ENCODE measurements at places on chromosomes 6 and 20.

DNA sequence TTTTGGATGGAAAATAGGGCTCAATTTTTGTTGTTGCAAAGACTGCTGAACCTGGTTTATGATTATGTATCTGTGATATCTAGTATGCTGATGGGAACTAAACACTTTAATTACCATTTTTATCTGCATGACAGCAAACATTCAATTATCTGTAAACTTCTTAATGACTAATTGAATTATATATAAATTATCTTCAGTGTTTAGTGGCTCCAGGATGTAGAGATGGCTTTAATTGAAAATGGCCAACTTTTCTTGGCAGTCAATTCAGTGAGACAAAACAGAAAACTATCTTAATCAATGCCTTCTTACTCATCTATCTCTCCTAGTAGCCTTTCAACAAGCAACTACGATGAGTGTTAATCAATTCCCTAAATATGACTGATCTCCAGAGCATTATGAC, 591.3 kb downstream of the HACE1 start:
- DNase-seq, result no peak

GRCh38 chr6:83867527-83868161, 8.2 kb downstream of the CYB5R4 start:
- no peak for DNase-seq

DNA sequence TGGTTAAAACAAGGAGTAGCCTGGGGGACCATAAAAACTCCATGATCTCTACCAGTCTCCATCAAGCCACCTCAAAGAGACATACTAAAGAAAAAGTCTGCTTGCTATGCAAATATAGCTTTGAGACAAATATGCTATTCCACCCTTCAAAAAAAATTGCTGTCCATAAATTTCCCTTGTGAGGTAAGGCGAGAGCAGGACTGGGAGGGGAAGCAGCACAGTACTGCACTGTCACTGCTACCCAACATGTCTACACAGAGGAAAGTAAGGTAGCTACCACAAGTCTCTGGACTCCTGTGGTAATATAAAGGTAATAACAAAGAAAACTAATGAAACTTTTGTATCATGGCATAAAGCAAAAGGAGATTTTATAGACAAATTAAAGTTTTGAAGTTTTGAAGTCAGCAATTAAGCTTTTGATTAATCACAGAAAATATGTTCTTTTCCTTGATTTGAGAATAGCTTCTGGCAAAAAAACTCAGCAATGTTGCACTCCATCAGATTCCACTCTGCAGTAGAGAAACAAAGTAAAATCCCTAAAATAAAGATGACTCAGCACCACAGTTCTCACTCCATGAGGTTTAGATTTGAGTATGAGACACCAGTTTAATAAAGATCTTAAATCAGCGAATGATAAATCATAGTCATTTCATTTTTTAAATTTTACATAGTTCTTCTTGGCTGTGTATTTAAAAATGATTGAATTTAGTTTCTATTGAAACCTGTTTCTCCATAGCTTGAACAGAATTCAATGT, 602.4 kb downstream of the COL12A1 start:
- no peak for DNase-seq

DNA sequence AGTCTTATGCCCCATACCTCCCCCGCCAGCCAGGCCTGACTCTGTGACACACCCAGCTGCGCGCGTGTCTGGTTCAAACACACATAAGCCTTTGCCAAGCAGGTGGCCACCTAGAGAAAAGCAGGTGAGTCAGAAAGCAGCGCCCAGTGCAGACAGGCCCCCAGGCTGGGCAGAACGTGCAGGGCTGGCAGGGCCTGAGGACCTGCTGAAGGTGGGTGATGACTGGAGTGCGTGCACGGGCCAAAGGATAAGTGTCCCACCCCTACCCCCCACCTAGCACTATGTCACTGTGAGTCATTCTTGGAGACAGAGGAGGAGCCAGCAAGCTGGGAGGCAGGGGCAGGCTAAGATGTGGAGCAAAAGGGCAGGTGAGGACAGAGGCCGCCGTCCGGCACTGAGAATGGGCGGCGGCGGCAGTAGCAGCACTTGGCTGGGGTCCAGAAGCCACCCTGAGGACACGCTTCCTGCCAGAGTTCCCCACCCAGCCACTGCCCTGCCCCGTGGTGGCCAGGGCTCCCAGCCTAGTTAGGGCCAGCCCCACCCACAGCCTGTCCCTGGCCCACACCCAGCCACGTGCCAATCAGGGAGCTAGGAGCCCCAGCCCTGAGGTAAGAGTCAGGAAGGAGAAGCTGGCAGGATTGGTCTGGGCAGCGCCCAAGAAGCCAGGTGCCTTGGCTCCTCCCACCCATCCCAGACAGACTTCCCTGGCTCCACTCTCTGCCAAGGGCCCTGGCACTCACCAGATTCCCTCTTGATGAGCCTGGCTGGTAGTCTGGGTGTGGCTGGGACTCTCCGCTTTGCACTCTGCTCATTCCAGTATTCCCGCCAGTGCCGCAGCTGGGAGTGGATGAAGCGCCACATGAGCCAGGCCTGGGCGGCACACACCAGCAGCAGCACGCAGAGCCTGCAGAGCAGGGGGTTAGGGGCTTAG, 72.7 kb downstream of the TRAM2 start:
- DNase-seq, result no peak

DNA sequence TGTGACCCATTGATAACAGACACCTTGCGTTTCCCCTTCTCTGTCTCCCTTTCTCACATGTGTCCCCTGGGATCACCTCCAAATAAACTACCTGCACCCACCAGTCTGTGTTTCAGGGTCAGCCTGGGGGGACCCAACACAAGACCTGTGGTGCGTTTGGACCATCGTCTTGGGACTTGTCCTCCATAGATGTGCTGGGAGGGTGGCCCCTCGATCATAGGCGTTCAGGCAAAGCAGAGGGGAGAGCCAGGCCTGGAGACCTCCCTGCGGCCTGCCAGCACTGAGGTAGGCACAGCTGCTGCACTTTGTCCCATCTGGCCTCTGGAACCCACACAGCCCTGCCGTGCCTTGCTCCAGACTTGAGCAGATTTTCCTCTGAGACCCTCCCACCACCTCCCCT, 18.1 kb downstream of the CST9 start:
- no peak for DNase-seq

DNA sequence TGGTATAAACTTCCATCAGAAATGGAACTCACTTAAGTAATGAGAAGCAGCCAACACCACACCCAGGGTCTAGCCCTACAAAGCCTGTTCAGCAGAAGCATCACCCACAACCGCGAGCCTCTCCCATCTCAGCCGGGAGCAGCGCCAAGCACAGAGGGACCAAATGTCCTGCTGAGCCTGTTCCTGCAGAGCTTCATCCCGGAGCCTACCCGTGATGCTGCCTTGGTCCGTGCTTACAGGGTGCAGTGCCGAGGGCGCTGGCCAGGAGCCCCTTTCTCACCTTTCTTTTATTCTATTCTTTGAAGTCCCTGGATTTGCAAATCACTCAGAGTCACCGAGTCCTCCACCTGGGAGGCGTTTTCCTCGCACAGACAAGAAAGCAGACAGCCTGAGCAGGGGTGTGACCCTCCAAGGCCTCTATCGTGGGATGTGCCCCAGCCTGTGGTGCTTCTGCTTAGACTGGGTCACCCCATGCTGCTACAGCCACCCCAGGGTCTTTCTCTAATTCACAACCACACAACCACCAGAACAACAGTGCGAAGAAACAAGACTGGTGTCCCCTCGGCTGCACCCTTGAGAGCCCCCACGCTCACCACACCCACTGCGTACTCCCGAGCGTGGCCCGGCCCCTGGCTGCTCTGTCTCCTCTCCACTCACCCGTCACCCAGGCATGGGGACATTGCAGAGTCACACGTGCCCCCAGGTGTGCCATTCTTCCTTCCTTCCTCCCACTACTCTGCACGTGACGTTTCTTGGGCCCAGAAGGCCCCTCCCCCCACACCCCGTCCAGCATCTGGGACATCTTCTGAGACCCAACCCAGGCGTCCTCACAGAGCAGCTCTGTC, 92.2 kb upstream of the MPC1 start:
- DNase-seq, result no peak

- DNase-seq, result no peak
Observed at GRCh38 chr20:20277894-20278335, 90.0 kb upstream of the INSM1 start.

DNA sequence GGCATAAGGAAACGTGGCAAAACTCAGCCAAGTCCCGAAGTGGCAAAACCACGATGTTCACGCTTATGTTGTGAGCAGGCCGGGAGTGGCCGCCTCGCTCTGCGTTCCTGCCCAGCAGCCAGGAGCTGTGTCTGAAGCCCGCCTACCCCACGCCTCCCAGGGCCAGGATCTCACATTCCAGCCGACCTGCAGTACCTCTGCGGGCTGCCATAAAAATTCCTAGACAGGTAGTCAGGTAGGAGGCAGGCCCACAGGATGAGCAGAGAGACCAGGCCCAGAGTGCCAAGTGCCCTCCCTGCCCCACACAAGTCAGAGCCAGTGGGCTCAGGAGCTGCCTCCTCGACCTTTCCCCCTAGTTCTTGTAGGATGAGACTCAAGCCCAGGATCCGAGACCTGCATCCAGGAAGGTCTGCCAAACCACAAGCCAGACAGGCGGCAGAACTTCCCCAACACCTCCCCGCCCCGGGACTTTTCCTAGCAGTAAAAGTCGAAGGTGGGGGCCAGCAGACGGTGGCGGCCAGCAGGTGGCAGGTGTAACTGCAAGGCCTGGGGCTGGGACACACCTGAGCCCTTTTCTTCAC, 16.7 kb downstream of the PMEPA1 start:
- peak; percentile 68 for DNase-seq

GRCh38 chr20:3563548-3564177, 92.8 kb downstream of the ATRN start:
- DNase-seq, result no peak

DNA sequence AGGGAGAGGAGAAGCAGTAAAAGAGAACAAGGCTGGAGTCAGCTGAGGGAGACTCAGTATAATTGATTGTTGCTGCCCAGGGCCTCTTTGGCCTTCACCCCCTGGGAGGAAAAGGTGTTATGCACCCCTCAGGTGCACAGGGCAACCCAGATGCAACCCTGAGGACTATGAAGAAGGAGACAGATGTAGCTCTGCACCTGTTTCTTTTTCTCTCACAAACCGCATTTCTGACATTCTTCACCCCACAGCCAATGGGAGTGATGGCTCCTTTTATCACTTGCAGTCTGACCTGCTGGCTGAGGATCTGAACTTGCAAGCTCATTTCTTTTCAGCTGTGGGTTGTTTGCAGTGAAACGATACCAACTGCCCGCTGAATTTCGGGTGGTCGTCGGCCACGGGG, 64.1 kb upstream of the F13A1 start:
- DNase-seq, result no peak

DNA sequence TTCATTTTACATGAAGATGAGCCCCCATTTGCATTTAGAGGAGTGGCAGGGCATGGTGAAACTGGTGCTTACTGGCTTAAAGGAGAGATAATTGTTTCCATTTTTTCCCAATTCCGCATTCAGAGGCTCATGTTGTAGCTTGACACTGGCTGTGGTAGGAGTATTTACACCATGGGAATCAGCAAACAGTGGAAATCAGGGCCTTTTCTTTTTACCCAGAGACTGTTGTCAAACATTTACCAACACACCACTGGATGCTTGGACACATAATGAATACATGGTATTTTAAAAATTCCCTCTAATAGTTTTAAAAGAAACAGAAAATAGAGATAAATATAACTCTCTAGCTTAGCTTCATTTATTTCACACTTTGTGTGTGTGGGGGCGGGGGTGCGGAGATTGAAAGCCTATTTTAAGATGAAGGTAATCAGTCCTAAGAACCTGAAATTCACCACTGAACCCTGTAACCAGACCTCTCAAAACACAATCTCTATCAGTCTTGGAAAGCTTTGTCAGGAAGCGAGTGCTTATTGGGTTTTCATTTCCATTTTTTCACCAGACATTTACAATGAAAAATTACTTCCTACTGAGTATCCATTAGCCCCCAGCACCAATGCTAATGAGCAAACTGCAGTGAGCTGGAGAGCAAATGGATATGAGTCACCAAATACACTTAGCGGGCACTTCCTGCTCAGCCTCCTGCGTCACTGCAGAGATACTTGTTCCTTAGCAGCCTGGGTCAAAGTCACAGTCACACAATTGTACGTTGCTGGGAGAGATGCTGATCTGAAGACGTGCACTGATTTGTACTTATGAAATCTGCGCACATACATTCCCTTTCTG, 532.0 kb downstream of the BCKDHB start:
- peak; percentile 23 for DNase-seq

- no peak for DNase-seq
Observed at GRCh38 chr20:53971096-53971683, 99.2 kb downstream of the BCAS1 start.

DNA sequence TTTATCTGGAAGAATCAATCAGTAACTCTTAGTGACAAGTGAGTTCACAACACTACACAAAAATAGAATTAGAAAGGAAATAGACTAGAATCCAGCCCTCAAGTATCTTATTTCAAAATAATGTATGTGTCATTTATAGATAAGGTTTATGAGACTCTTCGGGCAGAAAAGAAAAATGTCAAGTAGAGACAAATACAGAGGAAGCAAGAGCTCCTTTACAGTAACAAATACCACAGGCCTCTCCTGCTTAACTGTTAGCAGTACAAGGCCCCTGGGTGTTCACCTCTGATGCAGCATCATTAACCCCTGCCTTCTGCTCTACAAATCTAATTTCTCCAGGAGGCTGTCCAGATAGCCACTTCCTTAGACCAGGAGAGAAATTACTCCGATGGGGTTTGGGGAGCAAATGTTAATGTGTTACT, 76.7 kb downstream of the UBE3D start:
- no peak for DNase-seq

- no peak for DNase-seq
Observed at GRCh38 chr20:61303675-61304074, 51.6 kb downstream of the CDH4 start.

DNA sequence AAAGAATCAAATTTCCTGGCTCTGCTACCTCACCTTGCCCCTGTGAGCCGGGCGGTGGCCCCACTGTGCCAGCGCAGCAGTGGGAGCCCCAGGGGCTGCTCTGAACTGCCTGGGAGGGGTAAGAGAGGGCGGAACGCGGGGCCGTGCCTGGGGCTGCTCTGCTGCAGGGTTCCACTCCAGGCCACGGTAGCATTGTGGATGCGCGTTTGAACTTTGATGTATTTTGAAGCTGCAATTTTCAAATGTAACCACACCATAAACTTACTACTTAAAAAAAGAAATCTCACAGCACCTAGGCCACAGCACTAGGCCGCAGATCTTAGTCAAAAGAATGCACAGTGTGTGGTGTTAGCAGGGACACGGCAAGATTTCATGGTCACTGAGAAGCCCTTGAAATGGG, 57.5 kb downstream of the PRDM1 start:
- no peak for DNase-seq

DNA sequence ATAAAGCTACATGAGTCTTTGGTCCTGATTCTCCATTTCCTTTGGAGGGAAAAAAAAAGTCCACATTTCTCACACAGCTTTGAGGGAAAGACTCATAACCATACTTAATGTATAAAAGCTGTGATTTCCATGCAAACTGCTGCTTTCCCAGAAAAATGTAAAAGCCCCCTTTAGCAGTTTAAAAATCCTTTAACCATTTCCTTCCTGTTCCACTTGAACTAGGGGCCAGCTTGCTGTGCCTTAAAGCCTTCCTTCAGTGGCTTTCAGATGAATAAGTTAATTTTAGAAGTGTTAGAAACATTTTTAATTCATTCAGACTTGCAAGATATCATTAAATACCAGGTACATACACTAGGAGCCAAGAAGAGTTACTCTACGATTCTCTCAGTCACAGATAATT, 273.5 kb downstream of the PKHD1 start:
- no peak for DNase-seq
